ENCODE measurements at places on chromosomes 4 and X. TPM values are rescaled to one million over a fixed set of nuclear protein-coding genes. Genes with fewer than 3 reads are reported as not detected.

DNA sequence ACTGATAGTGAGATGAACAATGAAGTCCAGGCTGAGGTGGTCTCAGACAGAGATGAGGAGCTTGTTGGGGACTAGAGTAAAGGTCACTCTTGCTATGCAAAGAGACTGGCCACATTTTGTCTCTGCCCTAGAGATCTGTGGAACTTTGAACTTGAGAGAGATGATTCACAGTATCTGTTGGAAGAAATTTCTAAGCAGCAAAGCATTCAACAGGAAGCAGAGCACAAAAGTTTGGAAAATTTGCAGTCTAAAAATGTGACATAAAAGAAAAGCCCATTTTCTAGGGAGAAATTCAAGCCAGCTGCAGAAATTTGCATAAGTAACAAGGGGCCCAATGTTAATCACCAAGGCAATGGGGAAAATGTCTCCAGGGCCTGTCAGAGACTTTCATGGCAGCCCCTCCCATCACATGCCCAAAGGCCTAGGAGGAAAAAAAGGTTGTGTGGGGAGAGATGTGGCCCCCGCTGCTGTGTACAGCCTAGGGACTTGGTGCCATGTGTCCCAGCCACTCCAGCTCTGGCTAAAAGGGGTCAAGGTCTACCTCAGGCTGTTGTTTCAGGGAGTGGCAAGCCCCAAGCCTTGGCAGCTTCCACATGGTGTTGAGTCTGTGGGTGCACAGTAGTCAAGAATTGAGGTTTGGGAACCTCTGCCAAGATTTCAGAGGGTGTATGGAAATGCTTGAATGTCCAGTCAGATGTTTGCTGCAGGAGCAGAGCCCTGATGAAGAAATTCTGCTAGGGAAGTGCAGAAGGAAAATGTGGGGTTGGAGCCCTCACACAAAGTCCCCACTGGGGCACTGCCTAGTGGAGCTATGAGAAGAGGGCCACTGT is 262.8 kb downstream of the DKK2 start:
- no peaks in the 10 kb centered on the region for H3K4me1 ChIP-seq
- no peak for DNase-seq
- no peaks in the 10 kb centered on the region for H3K27me3 ChIP-seq

RASL11B gene
- total RNA-seq: 0.22 TPM

DNA sequence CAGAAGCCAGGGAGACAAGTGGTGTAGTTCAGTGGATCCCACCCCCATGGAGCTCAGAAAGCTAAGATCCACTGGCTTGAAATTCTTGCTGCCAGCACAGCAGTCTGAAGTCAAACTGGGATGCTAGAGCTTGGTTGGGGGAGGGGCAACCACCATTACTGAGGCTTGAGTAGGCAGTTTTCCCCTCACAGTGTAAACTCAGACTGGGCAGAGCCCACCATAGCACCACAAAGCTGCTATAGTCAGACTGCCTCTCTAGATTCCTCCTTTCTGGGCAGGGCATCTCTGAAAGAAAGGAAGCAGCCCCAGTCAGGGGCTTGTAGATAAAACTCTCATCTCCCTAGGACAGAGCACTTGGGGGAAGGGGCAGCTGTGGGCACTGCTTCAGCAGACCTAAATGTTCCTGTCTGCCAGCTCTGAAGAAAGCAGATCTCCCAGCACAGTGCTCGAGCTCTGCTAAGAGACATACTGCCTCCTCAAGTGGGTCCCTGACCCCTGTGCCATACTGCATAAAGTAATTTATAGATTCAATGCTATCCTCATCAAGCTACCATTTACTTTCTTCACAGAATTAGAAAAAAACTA is 163.2 kb downstream of the HHIP start:
- H3K36me3 ChIP-seq: no peaks in the 10 kb centered on the region
- H3K27ac ChIP-seq: no peak overlapping the region
- no peaks in the 10 kb centered on the region for H3K27me3 ChIP-seq
- H3K4me3 ChIP-seq: no peak overlapping the region

DCHS2 gene
- total RNA-seq: 0.19 TPM

EDNRA gene
- total RNA-seq: not detected

- H3K4me1 ChIP-seq: peaks cover 23% of the 10 kb centered on the region
- no peak for DNase-seq
- H3K27me3 ChIP-seq: peaks cover 9% of the 10 kb centered on the region
- H3K4me3 ChIP-seq: no peak overlapping the region
- H3K27ac ChIP-seq: no peak overlapping the region
Measured at GRCh38 chr4:109973529-109973905, 60.8 kb downstream of the EGF start.

DNA sequence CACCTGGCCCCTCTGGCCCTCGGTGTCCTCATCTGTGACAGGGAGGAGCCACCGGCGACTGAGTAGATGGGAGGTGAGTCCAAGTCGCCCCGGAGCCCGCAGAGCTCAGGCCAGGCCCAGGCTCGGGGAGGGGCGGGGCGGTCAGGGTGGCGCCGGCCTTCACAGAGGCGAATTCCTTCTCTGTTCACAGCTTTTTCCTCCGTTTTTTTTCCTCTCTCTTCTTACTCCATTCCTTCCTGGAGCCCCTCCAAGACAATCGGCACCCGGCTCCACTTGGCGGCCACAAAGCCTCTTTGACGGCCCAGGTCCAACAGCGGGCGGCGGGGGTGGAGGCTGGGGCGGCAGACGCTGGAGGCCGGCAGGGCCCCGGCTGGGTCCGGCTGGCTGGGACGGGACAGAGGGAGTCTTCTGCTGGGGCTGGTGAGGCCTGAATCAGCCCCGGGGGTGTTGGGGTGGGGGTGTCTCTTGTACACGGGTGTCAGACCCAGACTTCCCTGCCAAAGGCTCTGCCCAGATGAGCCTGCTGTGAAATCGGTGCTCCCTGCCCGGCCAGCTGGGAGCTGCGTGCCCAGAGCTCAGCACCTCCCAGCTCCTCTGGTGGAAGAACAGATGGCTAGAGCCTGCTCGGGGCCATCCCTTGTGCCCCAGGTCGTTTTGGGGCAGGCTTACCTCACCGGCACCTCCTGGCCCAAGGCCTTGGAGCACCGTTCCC is 22.6 kb downstream of the FGFRL1 start:
- DNase-seq: no peak
- no peak overlapping the region for H3K4me3 ChIP-seq
- no peaks in the 10 kb centered on the region for H3K4me1 ChIP-seq
- no peaks in the 10 kb centered on the region for H3K36me3 ChIP-seq

GRCh38 chr4:79653871-79654270 is 245.8 kb upstream of the GK2 start:
- H3K27me3 ChIP-seq: no peaks in the 10 kb centered on the region
- DNase-seq: no peak
- H3K36me3 ChIP-seq: no peaks in the 10 kb centered on the region
- no peak overlapping the region for H3K27ac ChIP-seq
- no peaks in the 10 kb centered on the region for H3K4me1 ChIP-seq
- H3K4me3 ChIP-seq: no peak overlapping the region

GRCh38 chr4:103719105-103719829 is 518 bp downstream of the TACR3 start:
- H3K4me1 ChIP-seq: no peaks in the 10 kb centered on the region
- no peak overlapping the region for H3K27ac ChIP-seq
- no peak for DNase-seq
- peaks cover 20% of the 10 kb centered on the region for H3K27me3 ChIP-seq
- no peaks in the 10 kb centered on the region for H3K36me3 ChIP-seq

DNA sequence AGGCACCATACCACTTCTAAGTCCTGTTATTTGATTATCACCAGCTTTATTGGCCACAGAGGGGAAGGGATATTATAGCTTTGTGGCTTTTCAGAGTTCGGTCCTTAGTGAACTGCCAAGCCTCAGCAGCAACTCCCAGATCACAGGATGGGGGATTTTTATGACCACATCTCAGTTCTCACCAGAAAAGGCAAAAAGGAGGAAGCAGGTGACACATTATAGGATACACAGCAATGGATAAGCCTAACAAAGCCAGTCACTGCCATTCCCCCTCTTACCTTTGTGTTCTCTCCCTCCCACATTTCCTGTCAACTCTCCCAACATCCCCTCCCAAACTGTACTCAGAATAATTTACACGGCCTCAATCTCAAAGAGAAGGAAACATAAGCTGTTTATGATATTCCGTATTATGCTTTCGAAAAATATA is 142.8 kb downstream of the MGST2 start:
- peaks cover 16% of the 10 kb centered on the region for H3K4me1 ChIP-seq
- H3K36me3 ChIP-seq: peaks cover 4% of the 10 kb centered on the region
- no peak for DNase-seq
- H3K27me3 ChIP-seq: no peaks in the 10 kb centered on the region
- no peak overlapping the region for H3K27ac ChIP-seq

GRCh38 chr4:18568600-18568999 is 547.0 kb upstream of the LCORL start:
- H3K4me3 ChIP-seq: no peak overlapping the region
- no peaks in the 10 kb centered on the region for H3K27me3 ChIP-seq
- H3K27ac ChIP-seq: no peak overlapping the region

OPN1LW gene
- total RNA-seq: not detected

ADGRG4 gene
- total RNA-seq: not detected

DNA sequence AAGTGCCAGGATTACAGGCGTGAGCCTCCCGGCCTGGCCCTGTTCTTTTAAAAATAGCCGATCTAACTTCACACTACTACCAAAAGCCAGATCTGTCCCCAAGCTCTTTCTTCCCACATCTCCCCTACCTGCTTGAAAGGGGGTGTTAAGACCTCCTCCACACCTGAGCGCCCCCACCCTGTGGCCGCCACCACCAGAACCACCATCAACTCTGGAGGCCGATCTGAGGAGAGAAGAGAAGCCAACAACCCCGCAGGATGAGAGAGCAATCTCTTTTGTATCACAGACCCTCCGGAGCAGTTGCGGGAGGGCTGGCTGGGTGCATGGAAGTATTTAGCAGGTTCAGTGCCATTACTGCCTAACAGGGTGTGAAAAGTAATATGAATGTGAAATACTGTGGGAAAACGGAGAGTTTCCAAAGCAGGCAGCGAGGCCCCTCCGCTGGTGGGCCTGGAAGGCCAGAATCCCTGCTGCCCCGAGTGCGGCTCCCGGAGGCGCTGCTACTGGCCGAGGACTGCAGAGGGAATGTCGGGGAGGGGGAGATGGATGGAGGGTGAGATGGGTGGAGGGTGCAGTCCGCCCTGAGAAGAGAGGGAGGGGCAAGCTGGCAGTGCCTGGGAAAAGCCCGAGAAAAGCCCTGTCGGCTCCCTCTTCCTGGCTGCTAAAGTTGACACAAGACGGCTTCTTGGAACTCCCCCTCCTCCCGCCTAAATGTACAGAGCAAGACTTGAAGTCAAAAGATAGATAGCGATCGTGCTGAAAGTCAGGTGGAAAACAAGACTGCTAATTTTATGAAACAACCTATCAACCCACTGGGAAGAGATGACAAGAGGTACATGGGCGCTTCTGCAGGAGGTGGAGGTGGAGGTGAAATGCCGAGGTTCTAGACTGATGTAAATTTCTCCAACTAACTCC is 22.3 kb downstream of the HAND2 start:
- peaks cover 16% of the 10 kb centered on the region for H3K4me1 ChIP-seq
- no peak for DNase-seq
- H3K27me3 ChIP-seq: peaks cover 94% of the 10 kb centered on the region
- H3K27ac ChIP-seq: no peak overlapping the region

LRCH2 gene
- total RNA-seq: not detected

DNA sequence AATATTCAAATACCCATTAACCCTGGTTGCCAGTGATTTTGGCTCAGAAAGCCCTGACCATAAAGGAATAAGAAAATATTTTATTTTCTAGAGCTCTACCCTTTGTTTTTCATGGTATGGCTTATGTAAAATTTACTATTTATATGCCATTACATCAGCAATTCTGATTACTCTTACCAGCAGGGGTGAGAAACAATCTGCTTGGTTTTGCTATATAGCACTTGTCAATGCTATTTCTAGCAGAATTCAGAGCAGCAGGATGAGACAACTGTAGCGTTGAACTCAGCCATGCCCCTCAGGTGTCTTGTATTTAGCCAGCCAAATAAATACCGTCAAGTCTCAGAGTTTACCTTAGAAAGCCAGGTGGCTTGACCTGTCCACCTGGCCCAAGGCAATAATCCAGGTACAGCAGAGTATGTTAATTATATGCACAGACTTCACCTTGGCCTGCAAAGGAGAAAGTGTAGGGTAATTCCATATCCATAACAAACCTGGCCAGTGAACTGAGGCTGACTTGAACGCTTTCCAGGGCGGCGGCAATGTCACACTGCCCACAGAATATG is 1303.5 kb downstream of the RAPGEF2 start:
- no peak overlapping the region for H3K27ac ChIP-seq
- H3K36me3 ChIP-seq: no peaks in the 10 kb centered on the region
- H3K4me1 ChIP-seq: no peaks in the 10 kb centered on the region
- no peaks in the 10 kb centered on the region for H3K27me3 ChIP-seq
- DNase-seq: no peak

- peaks cover 5% of the 10 kb centered on the region for H3K27me3 ChIP-seq
- no peaks in the 10 kb centered on the region for H3K4me1 ChIP-seq
- no peak overlapping the region for H3K27ac ChIP-seq
- H3K4me3 ChIP-seq: no peak overlapping the region
Measured at GRCh38 chr4:173556398-173557131, 26.5 kb upstream of the HAND2 start.

GRCh38 chr4:71980976-71981375 is 50.8 kb upstream of the NPFFR2 start:
- no peaks in the 10 kb centered on the region for H3K4me1 ChIP-seq
- no peaks in the 10 kb centered on the region for H3K27me3 ChIP-seq

CXXC4 gene
- 0.11 TPM for total RNA-seq

- peaks cover 2% of the 10 kb centered on the region for H3K27me3 ChIP-seq
- no peaks in the 10 kb centered on the region for H3K36me3 ChIP-seq
- H3K27ac ChIP-seq: no peak overlapping the region
- no peaks in the 10 kb centered on the region for H3K4me1 ChIP-seq
- H3K4me3 ChIP-seq: no peak overlapping the region
Measured at GRCh38 chr4:41098093-41099048, 116.0 kb downstream of the APBB2 start.

- H3K27ac ChIP-seq: no peak overlapping the region
- no peaks in the 10 kb centered on the region for H3K36me3 ChIP-seq
- no peaks in the 10 kb centered on the region for H3K4me1 ChIP-seq
- H3K27me3 ChIP-seq: peaks cover 14% of the 10 kb centered on the region
- no peak for DNase-seq
Measured at GRCh38 chrX:152900937-152901445, 3.1 kb downstream of the ZNF185 start.

GRCh38 chr4:150037251-150037856 is 40.9 kb upstream of the DCLK2 start:
- H3K27ac ChIP-seq: no peak overlapping the region
- H3K4me3 ChIP-seq: no peak overlapping the region
- H3K27me3 ChIP-seq: no peaks in the 10 kb centered on the region
- H3K4me1 ChIP-seq: no peaks in the 10 kb centered on the region
- H3K36me3 ChIP-seq: no peaks in the 10 kb centered on the region
- DNase-seq: no peak

GRCh38 chr4:110644008-110644407 is 21.1 kb upstream of the PITX2 start:
- no peak for DNase-seq
- no peak overlapping the region for H3K4me3 ChIP-seq
- peaks cover 48% of the 10 kb centered on the region for H3K27me3 ChIP-seq
- peaks cover 2% of the 10 kb centered on the region for H3K36me3 ChIP-seq
- H3K4me1 ChIP-seq: no peaks in the 10 kb centered on the region

Measured in activated naive CD8-positive, alpha-beta T cell treated with anti-CD3 and anti-CD28 coated beads, Interleukin-2, amount 10 ng/mL, durations not matched to agents 7 days and 5 days (primary cell).